AG10803 (cell line): ENCODE measurements at places on chromosomes 1 and 21.

GRCh38 chr1:228778961-228779360, 43.7 kb downstream of the RHOU start:
- DNase-seq: no peak

DNA sequence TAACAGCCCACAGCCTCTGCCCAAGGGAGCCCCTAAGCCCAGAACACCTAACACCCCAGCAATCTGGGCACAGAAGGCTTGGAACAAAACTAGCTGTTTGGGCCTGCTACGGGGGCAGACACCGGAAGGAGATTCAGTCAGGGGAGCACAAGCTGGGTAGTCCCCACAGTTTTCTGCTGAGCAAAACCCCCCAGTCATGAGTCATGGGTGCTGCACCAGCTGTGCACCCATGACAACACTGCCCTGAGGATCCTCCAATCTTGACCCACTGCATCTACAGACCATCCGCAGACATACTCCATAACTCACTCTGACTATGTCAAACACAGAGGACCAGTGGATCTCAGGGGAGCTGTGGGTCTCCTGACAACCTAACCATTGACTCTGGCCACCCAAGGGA, 105.1 kb downstream of the LRIG2 start:
- no peak for DNase-seq

- no peak for DNase-seq
These were observed 427 bp downstream of the AKR7A2 start for GRCh38 chr1:19311503-19311930.

GRCh38 chr1:199859491-199859933, 168.0 kb upstream of the NR5A2 start:
- DNase-seq: peak; percentile 71

- no peak for DNase-seq
These were observed 38.3 kb upstream of the GJA5 start for GRCh38 chr1:147798731-147799130.

- DNase-seq: no peak
These were observed 101.0 kb downstream of the MRPL39 start for GRCh38 chr21:25506261-25506660.

- DNase-seq: no peak
These were observed 63.9 kb downstream of the SSBP3 start for GRCh38 chr1:54342288-54342687.

DNA sequence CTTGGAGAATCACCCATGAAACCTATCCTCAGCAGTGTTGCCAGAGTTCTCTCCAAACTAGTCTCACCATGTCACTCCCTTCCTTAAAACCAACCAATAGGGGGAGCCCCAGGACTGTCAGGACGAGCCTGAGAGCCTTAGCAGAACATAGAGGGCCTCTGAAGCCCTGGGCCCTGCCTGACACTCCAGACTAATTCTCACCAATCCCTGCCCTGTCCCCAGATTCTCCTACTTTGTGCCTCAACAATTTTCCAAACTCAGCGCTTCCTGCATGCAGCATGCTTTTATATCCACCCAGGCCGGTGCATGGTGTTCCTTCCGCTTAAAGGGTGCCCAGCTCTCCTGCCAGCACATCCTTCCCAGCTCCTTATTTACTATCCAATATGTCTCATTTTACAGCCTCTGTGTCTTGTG, 42.7 kb downstream of the HSD3B1 start:
- peak; percentile 59 for DNase-seq

GRCh38 chr1:55836086-55836485, 620.9 kb upstream of the USP24 start:
- DNase-seq: no peak

GRCh38 chr1:29379443-29380073, 143.2 kb downstream of the PTPRU start:
- DNase-seq: peak; percentile 8

DNA sequence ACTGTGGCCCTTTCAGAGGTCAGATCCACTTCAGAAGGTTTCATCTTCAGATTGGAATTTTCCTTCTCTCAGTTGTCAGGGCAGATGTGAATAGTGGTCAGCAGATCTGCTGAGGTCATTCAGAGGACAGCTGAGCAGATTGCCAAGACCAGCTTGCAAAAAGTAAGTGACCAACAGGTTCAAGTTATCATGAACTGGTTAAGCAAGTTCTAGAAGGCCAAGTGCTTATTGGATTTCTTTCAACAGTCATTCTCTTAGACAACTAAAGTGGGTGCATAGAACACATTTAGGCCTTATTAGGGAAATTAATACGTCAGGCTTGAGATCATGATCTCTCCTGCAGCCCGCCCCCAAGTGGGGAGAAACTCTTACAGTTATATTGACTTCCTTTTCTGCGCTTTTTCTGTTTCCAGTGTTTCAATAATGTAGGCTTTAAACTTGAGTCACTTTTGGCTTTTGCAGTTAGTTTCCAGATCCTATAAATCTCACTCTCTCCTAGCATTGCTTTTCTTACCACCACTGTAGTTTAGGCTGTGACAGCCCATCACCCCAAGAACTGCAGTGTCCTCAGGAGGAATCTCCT, 96.4 kb downstream of the C1orf21 start:
- peak; percentile 78 for DNase-seq

- peak; percentile 70 for DNase-seq
These were observed 8.6 kb downstream of the ZZZ3 start for GRCh38 chr1:77673716-77674355.

GRCh38 chr1:97806996-97807520, 113.8 kb downstream of the DPYD start:
- DNase-seq: peak; percentile 61

DNA sequence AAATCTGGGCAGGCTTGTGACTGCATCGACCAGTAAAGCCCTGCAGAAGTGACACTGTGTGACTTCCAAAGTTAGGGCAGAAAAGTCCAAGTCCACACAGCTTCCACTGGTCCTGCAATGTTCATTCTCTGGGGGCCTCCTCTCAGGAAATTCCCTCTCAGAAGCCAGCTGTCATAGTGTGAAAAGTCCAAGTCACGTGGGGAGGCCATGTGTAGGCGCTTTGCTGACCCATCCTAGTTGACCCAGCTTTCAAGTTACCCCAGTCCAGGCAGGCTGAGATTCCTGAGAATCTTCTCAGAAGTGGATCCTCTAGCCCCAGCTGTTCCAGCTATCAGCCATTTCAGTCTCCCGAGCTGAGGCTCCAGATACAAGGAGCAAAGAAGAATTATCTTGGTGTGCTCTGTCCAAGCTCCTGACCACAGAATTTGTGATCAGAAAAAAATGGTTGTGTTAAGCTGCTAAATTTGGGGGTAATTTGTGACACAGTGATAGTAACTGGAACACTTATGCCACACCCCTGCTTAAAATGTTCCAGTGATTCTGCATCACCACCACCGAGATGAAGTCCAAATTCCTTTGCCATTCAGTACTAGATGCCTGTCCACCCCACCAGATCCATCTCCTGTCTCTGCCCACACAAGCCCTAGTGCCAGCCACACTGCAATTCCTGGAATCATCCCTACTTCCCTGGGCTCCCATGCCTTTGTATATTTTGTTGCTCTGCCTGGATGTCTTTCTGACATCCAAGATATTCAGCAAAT, 2.5 kb upstream of the STUM start:
- DNase-seq: no peak

DNA sequence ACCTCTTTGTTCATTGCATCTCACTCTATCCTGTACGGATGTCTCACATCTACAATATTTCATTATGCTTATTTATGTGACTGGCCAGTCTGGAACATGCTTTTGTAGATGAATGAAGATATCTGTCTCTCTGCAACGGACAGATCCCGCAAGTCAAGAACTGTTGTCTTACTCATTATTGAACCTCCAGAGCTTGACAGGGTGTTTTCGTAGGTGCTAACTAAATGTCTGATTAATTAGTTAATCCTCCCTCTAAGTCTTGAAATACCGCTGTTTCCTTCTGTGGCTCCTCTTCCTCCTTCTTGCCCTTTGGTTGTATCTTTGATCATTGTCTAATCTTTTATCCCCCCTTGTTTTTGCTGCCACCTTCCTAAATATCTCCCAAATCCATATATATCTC, 3.2 kb upstream of the C1orf162 start:
- DNase-seq: no peak

DNA sequence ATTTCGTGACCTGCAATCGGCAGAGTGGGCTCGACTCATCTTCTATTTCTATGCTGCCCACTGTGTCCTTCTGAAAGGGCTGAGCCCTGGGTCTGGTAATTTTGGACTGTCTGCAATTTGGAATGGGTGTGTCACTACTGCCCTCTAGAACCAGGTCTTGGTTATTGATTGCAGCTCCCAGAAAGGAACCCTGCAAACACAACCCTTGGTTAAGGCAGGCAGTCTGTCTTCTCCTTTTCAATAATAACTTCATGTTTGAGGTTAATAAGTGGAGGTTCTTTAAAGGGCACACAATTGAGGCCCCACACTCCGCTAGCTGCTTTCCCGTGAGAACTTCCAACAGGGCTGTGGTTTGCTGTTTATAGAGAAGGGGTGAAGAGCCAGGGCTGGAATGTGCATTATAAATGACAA, 79.9 kb upstream of the LYST start:
- DNase-seq: peak; percentile 73

DNA sequence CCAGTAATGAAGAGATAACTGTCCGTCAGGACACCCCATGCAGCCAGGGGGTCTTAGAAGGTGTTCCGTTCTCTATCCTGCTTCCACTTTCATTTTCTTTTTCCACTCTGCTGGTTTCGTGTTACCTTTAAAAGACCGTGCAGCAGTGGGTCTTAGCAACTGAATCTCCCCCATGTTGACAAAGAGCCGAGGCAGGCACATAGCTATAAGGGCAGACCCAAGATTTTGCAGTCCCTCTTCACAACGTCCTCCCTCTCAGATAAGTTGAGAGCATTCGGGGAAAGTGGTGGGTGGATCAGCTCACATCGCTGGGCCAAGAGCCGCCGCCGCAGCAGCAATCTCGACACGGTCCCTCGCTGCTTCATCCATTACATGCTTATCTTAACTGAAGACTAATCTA, 355.5 kb downstream of the LMO4 start:
- no peak for DNase-seq

- no peak for DNase-seq
These were observed 322.5 kb downstream of the AJAP1 start for GRCh38 chr1:4976859-4977440.

DNA sequence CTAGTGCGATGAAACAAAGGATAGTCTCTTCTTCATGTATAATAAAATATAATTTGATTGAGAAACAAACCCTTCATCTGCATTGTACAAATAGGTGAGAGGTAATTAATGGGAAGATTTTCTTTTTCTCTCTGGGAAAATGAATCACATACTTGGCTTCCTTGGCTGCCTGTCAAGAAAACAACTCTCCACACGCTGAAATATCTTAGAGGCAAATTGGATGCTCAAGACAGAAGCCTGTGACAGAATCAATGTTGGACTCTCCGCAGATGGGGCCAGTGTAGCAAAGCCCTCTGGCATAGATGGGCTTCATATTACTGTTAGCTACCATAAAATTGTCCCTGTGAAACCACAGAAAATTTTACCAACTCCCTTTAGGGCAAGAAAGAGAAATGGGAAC, 186.6 kb downstream of the GRIK1 start:
- no peak for DNase-seq
